ENCODE measurements at places on chromosomes 16 and 17.
A peak's percentile ranks its signal among the peaks of the same experiment; 100 is the strongest.

DNA sequence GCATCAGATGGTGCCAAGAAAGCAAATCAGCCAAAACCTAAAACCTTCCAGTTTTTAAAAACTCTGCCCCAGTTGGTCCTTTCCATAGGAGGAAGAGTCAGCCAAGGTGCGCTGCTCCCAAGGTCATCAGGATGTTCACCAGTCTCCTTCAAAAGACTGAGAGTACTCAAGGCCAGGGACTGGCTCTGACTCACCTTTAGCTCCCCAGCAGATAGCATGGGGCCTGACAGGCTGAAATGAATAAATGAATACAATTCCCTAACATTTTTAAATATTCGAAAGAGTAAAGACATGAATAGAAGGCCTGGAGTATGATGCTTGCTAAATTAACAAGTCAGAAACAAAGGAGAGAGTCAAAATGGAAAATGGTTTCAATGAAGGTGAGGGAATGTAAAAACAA lies 19.2 kb downstream of the EFTUD2 start:
- DNase-seq: no peak

DNA sequence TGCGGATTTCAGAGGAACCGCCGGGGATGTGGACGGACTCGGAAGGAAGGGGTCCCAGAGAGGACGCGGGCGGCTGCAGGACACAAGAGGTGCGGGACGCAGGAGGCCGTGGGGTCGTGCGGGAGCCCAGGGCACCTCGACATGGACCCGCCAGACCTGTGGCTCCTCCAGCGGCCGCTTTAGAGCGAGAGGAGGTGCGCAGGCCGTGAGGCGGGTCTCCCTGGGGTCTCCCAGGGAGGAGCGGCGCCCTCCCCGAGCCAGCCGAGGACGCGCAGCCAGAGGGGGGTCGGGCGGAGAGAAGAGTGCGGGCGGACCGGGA lies 6.8 kb upstream of the FLYWCH1 start:
- DNase-seq: no peak

- DNase-seq: peak; percentile 71
These were observed 22.5 kb downstream of the CCR7 start for GRCh38 chr17:40542558-40543411.

DNA sequence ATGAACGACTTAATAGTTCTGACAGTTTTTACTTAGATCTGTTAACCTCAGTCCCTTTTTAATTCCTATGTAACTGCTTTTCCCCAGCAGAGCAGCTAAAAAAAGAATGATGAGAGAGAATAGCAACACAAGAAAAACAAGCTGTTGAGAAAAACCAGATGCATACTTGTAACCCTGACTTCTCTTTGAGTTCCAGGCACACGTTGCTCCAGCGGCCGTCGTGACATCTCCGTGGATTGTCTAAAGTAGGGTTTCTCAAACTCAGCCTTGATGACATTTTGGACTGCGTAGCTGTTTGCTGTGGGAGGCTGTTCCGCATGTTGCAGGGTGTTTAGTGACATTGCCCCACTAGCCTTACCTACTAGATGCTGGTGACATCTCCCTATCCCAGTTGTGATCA lies 324.0 kb downstream of the SNX29 start:
- no peak for DNase-seq

DNA sequence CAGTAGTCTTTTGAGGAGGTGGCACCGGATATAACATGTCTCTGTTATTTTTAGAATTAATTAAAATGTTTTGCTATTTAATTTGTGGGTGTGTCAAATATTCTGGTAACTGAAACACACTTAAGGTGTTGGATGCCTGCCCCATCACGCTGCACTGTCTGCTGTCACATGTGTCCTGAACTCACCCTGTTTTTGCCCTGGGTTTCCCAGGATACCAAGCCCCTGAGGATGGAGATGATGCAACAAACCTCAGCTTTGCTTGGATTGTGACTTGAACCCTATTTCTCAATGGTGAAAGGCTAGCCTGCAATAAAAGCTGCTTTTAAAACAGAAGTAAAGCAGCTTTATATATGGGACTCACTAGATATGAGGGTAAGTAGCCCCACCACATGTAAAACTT lies 11.5 kb upstream of the DUSP14 start:
- no peak for DNase-seq

GRCh38 chr17:36057911-36058310 lies 6.2 kb upstream of the CCL18 start:
- no peak for DNase-seq
